ENCODE measurements at places on chromosomes 11 and 22.

DNA sequence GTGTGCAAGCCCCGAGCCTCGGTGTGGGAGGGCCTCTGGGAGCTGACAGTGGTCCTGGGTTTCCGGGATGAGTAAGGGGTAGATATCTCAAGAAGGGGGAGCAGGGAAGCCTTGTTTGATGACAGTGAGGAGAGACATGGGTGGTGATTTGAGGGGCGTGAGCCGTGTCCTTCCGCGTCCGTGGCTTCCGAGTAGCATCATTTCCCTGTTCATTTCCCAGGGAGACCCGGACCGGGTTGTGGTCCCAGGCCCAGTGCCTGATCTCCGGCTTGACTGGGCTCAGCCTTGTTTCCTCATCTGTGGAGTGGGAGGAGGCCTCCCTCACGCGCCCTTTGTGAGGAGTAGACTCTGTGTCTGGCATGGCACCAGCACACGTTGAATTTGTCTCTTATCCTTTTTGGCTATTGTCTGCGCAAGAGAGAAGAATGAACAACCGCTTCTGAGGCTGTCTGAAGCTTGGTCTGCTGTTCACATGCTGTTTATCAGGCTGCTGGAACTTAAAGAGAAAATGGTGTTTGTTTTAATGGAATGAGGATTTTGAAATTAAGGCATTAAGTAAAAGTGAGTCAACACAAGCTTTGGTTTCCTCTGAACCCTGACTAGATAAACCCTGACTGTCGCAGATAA, 348.5 kb downstream of the TBC1D22A start:
- DNase-seq: no peak

DNA sequence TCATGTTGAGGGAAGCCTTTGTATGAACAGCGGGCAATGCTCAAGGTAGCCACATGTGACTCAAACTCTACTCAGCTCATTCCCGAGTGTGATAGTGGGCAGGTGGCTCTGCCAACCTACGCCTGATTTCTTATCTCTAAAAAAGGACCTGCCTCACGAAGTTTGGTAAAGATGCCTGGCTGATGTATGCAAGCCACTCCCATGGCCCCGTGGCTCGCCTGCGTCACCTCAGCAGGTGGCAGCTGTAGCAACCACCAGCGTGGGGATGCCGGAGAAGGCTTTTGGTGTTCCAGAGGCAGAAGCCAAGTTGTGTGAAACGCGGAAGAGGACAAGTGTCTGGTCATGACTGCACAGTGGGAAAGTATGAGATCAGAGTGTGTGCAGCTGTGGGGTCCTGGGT, 5.4 kb downstream of the FADS2 start:
- no peak for DNase-seq

DNA sequence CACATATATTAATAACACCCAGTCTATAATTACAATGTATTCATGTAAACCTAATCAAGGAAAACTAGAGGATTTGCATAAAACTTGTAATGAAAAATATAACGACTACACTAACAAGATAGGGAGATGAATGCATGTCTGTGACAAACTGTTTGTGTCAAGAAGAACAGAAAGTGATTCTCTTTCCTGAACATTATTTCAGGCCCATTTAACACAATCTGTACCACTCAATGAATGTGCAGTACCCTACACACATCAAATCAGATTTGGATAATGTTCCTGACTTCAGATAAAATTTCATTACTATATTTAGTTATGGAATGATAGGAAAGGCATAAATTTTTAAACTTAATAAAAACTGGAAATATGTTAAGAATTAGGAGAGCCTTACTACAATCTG, 93.1 kb downstream of the CADM1 start:
- no peak for DNase-seq

- DNase-seq: no peak
These were observed 128.5 kb downstream of the ENTHD1 start for GRCh38 chr22:39765046-39765445.

- no peak for DNase-seq
These were observed 24.8 kb downstream of the APOL5 start for GRCh38 chr22:35742342-35743100.

DNA sequence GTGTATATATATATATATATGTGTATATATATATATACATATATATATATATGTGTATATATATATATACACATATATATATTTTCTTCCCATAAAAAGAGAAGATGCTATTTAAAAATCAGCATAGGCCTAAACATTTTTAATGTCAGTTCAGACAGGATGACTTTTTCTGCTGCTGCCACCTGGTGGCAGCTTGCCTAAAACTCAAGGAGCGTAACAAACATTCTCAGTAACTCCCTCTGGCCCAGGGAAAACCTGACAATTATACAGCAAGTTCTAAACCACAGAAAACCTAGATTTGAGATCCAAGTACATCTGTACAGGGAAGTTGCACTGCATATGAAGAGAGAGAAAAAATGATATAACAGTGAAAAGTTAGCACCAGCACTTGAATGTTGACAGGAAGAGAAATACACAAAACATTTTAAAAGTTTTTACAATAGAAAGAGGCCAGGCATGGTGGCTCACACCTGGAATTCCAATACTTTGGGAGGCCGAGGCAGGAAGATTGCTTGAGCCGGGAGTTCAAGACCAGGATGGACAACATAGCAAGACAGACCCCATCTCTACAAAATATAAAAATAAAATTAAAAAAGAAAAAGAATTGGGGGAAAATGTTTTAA, 16.6 kb downstream of the OR8A1 start:
- DNase-seq: no peak

- no peak for DNase-seq
These were observed 56.3 kb downstream of the LRRC74B start for GRCh38 chr22:21101877-21102638.

DNA sequence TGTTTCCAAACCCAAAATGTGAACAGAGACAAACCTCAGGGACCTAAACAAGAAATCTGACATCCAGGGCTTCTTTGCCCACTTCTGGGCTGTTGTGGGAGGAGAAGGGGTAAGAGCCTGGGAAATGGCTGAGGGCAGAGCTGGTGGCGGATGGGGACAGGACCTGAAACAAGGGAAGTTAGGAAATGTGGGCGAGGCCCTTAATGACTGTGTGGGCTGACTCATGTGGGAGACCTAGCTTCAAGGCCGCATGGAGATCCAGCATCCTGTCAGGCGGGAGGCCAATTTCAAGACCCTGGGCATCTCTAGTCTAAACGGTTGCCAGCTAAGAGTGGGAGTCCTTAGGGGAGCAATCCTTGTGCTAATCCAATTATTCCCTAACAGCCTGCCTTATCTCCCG, 2.1 kb upstream of the OAF start:
- DNase-seq: no peak

DNA sequence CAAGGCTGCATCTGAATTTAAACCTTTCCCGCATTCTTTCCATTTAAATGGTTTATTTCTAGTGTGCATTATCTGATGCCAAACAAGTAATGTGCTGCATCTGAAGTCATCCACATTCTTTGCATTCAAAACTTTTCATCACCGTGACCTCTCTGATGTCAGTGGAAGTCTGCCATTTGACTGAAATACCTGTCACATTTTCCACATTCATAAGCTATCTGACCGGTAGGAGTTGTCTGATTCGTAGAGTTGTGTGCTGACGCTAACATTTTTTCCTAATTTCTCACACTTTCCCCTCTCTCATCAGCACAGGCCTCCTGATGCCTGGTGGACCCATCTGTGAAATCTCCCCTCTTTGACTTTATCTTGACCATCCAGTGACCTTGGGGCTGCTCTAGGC, 79.9 kb upstream of the BARX2 start:
- DNase-seq: no peak

GRCh38 chr11:128053981-128054931, 533.1 kb downstream of the ETS1 start:
- no peak for DNase-seq

DNA sequence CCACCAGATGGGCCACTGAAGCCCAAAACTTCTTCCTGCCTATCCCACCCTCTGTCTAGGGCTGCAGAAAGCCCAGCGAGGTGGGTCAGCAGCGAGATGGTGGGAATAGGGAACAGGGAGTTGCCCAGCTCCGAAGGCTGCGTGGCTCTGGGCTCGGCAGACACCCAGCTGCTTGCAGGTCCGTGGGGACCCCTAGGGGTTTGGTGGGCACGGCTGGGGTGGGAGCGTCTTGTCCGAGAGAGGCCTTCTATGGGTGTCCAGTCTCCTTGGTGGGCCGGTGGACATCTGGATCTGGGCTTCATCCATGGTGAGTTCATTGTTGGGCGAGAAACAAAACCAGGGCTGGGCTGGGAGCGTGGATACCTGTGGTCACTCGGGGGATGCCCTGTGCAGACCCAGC, 1211.0 kb downstream of the BRD1 start:
- no peak for DNase-seq

- DNase-seq: no peak
These were observed 58.6 kb downstream of the UVRAG start for GRCh38 chr11:75873417-75874221.

Data from stimulated activated CD8-positive, alpha-beta memory T cell treated with anti-CD3 and anti-CD28 coated beads, Interleukin-4, amount 100 ng/mL, for 1 hour (primary cell).